Amniotic stem cell (primary cell): ENCODE measurements at places on chromosomes 3 and 15.

DNA sequence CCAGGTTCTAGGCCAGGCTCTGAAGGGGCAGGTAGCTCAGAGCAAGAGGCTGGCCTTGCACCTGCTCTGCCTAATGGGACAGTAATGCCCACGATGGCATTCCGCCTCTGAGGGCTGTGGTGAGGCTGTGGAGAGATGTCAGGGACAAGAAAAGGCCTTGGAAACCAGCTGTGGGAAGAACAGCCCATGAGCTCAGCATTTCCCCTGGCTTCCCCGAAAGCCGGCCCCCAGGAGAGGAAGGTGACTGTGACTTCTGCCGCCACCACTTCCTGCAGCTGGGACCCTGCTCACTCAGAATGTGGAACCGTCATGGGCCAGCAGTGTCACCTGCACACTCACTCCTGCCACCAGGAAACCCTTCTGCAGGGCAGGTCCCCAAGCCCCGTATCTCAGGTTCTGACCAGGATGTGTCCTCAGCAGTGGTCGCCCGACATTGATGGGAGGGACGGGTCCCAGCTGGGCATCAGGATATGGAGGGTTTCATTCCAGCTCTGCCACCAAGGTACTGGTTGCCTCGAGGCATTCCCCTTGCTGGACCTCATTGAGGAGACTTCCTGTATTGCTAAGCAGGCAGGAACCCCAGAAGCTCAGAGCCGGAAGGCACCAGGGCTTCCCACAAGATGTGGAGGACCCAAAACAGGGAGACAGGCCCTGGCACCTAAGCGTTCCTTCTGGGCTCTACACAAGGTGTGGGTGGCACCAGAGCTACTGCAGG lies 30.7 kb downstream of the SEMA7A start:
- DNase-seq: no peak

GRCh38 chr15:90883526-90883975 lies 753 bp upstream of the FES start:
- no peak for DNase-seq

GRCh38 chr3:50950591-50950990 lies 275.9 kb downstream of the DOCK3 start:
- DNase-seq: no peak

DNA sequence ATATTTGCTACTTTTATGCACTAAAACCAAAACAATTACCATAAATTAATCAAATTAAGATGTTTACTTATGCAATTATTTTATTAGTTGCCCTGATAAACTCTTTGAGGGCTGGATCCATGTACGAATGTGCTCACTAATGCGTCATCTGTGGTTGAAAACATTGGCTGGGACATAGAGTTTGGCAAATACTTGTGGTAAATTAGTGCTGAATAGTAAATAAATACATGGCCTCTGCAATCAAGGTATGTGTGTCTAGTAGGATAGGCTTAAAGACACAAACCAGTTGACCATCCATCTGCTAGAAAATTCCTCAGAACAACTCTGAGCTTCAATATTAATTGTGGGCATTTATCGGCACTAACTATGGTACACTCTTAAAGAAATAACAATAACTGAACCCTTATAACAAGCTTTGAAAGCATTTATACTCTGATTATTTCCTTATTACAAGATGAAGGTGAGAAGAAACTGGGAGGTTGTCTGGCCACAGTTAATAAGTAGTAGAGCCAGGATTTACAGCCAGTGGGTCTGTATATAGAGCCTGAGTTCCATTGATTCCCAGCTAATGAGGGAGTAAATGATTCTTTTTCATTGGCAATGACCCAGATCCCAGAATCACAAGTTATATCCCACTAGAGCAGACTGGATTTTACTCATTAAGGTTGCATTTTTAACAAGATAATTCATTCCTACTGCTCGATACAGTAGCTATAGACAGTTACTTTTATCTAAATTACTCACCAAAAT lies 169.5 kb upstream of the CNTN6 start:
- no peak for DNase-seq

GRCh38 chr3:69143612-69144011 lies 21.2 kb upstream of the LMOD3 start:
- DNase-seq: no peak

DNA sequence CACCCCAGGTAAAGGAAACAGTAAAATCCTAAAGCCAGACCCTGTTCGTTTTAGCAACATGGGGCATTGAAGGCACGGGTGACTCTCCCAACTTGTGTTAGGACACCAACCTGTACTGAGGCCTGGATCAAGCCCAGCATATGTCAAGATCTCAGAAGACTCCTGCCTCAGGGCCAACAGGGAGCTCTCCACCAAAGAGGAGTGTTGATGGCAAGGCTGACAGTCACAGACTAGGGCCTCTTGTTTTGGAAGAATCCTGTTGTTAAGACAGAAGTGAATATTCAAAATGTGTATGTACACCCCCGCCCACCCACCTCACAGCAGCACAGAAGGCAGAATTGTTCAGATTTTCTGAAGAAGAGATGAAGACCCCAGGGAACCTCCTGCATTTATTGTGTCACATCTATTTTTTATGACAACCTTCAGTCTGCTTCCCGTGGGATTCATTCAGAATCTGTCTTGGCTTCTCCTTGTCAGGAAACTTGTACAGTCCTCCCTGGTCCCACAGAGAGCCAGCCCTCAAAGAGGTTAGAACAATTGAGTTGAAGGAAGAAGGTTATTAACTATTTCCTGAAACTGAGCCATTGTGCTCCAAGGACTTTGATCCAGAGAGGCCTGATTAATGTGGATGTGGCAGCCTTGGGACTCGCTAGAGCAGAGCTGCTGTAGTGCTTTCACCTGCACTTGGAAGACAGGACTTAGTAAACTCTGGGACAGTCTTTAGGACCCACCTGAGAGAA lies 61.7 kb upstream of the PLXNA1 start:
- DNase-seq: no peak

GRCh38 chr3:4224331-4224730 lies 78.8 kb upstream of the SETMAR start:
- no peak for DNase-seq

- no peak for DNase-seq
Measured at GRCh38 chr3:24060055-24060454, 115.0 kb downstream of the NR1D2 start.

- no peak for DNase-seq
Measured at GRCh38 chr3:118882353-118882947, 152.2 kb downstream of the IGSF11 start.

GRCh38 chr3:36965440-36965839 lies 20.6 kb upstream of the TRANK1 start:
- no peak for DNase-seq

DNA sequence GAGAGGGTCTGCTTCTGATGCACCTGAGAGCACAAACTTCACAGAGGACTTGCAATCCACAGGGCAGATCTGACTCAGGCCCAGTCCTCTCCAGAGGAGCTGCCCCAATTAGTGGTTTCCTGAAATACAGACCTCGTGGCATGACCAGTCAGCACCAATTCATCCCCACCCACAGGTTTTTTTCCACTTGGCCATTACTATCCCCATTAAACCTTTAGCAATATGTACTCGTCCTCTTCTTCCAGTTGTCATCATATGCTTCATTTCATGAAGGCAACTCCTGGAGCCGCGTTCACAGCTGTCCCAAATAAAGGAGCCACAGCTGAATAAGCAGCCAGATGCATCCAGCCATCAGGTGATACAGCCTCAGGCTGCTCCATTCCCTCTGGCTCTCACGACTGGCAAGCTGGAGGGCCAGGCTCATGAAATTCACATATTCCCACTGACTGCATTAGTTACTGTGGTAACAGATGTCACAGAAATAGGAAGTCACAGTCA lies 163.1 kb downstream of the FMN1 start:
- DNase-seq: no peak

DNA sequence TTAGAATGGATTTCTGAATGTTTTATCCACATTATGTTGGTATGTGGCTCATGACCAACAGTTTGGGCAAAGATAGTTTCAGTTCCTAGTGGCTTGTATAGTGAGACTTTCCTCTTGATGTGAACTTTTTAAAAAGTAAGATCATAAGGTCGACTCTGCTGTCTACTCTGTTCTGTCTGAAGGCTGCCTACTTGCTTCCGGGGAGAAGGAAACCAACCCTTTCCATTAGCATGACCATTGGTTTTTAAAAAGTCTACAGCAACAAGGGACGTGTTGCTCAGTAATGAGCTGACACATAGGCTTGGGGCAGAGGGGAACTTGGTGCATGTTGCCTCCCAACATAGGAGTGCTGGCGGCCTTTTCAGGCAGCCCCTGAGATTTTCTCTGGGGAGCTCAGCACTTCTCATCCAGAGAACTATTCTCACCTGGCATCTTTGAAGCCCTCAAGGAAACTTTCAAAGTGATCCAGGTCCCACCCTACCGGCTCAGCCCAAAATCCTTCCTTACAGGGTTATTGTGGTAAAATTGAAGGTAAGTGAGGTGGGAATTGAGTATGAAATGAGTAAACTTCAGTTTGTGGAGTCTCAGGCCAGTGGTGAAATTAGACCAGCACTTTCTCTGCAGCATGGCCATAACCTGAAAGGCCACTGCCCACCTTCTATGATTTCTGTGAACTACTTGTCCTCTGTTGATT lies 30.6 kb downstream of the PSMD6 start:
- no peak for DNase-seq

DNA sequence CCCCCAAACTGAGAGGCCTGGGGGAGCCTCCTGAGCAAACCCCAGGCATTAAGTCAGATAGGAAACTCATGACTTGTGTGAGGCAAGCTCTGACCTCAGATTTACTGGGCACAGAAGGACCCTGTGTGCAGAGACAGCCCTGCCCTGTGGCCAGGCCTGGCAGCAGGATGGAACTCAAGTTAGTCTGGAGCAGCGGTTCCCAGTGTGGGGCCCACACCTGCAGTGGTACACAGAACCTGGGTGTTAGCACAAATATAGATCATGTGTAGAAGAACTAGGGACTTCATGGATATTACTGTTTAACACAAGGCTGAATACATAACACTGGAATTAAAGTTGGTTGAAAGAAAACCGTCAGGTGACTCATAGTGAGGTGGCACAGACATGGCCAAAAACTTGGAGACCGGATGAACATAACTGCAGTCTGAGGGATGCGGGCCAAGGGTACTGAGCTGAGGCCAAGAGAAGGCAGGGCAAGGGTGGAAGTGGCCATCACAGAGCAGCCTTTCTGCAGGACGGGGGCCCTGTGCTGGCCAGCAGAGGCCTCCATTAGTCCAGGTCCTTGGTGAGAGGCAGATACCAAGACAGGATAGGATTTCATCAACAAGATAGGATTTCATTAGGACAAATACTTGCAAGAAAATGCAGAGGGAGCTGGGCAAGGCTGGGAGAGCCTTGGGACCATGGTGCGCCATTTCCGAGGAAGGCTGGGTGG lies 40.9 kb downstream of the IRAK2 start:
- DNase-seq: peak; percentile 70

DNA sequence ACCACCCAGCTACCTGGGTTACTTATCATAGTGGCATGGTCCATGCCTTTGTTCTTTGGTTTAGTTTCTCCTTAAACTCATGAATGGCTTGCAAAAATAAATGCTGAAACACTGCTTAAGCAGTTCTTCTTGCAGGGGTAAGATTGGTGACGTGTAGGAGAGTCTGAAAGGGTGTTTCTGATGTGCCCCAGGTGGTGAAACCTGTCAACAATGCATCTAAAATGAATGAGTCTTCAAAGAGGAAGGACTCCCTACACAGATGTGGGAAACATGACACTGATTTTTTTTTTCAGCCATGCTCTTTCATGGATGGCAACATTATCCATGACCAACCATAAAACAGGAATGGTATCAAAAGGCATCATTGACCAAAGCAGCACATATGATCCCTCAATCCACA lies 72.0 kb downstream of the KCNH8 start:
- no peak for DNase-seq

DNA sequence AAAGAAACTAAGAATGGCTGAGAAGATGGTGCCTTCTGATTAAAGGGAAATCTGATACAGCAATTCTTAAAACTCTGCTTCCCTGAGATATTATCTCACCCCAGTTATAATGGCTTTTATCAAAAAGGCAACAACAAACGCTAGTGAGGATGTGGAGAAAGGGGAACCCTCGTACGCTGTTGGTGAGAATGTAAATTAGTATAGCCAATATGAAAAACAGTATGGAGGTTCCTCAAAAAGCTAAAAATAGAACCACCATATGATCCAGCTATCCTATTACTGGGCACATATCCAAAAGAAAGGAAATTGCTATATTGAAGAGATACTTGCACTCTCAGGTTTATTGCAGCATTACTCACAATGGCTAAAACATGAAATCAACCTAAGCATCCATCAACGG lies 65.1 kb downstream of the GOLIM4 start:
- no peak for DNase-seq

GRCh38 chr15:85658816-85659215 lies 135.9 kb downstream of the KLHL25 start:
- DNase-seq: no peak

DNA sequence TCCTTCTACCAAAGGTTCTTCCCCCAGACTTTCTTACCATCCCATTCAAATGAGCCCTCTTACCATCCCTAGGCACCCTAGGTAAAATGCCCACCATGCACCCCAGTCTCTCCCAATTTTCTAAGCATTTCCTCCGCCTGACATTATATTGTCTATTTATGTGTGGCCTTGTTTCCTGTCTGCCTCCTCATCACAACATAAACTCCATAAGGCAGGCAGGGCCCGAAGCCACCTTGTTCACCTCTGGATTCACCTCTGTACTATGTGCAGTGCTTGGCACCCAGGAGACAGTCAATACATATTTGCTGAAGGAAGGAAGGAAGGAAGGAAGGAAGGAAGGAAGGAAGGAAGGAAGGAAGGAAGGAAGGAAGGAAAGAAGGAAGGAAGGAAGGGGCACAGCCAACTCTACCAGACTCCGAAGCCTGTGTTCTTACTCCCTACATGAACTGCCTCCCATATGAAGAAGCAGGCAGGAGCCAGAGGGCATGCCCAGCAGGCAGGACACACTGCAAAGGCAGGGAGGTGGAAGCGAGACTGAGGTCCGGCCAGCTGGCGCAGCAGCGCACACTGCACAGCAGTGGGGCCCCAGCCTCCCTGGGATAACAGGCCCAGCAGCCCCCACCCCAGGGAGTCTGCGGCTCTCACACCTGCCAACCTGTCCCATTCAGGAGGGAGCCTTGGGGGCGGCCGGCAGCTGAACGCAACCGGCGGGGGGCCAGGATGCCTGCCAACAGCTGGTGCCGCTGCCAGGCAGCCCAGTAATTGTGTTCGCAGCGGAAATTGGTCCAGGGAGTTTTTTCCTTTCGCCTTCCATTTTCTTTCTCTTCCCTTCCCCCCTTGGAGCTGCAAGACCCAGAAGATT lies 106.0 kb upstream of the LINGO1 start:
- no peak for DNase-seq

DNA sequence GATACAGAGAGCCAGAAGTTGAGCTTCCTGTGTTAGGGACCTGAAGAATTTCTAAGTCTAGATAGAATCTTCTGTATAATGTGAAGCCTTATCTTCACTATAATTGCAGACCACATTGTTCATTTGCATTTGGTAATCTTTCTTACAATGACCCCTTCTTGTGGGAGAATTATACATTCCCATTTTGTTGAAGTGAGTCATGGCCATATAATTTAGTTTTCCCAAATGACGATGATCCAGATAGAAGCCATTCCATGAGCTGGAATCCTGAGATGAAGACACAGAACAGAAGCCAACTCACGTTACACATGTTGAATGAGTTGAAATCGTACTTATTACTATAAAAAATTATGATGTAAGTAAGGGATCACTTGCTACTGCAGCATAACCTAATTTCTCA lies 187.8 kb downstream of the TUSC7 start:
- no peak for DNase-seq
